H9 (cell line): ENCODE measurements at places on chromosomes 11 and 22. TPM values are rescaled to one million over a fixed set of nuclear protein-coding genes. Genes with fewer than 3 reads are reported as not detected.

UBQLN3 gene
- not detected in 2 replicates for total RNA-seq

C11orf91 gene
- total RNA-seq, result not detected in 2 replicates

OR2AT4 gene
- not detected in 2 replicates for total RNA-seq

LMO1 gene
- total RNA-seq, result 0.39 and 0.50 TPM in 2 replicates

OR5A1 gene
- not detected in 2 replicates for total RNA-seq

CCDC117 gene
- total RNA-seq, result 40.0 and 41.4 TPM in 2 replicates

OR5I1 gene
- total RNA-seq, result not detected in 2 replicates

LRRC74B gene
- not detected in 2 replicates for total RNA-seq

RCOR2 gene
- total RNA-seq, result 117 and 118 TPM in 2 replicates

PRSS23 gene
- total RNA-seq, result 6.3 and 6.9 TPM in 2 replicates

B3GAT3 gene
- 30.6 and 30.8 TPM in 2 replicates for total RNA-seq

SCGB2A2 gene
- not detected in 2 replicates for total RNA-seq

MS4A2 gene
- not detected in 2 replicates for total RNA-seq

CASP12 gene
- not detected in 2 replicates for total RNA-seq

PGA3 gene
- not detected in 2 replicates for total RNA-seq

BTBD18 gene
- not detected in 2 replicates for total RNA-seq

HBG1 gene
- not detected in 2 replicates for total RNA-seq

C22orf15 gene
- total RNA-seq, result 0.81 and 1.8 TPM in 2 replicates

SESN3 gene
- total RNA-seq, result 32.0 and 36.8 TPM in 2 replicates

CNGA4 gene
- total RNA-seq, result 0.11 and 0.20 TPM in 2 replicates

RFPL1 gene
- total RNA-seq, result not detected in 2 replicates

WBP2NL gene
- 0.22 TPM in 1 of 2 replicates, not detected in the other for total RNA-seq

MPEG1 gene
- not detected in 2 replicates for total RNA-seq

PANX3 gene
- not detected in 2 replicates for total RNA-seq

MS4A4A gene
- total RNA-seq, result not detected in 2 replicates

CCDC15 gene
- total RNA-seq, result 2.3 and 2.8 TPM in 2 replicates

ZNF280B gene
- total RNA-seq, result 8.2 and 9.2 TPM in 2 replicates

TRIM49 gene
- not detected in 2 replicates for total RNA-seq

CSNK2A3 gene
- 1.7 TPM in 2 replicates for total RNA-seq

WNT7B gene
- total RNA-seq, result 0.09 and 0.31 TPM in 2 replicates

RHBDD3 gene
- total RNA-seq, result 92.9 and 99.7 TPM in 2 replicates

ZP1 gene
- not detected in 2 replicates for total RNA-seq

MYBPC3 gene
- not detected in 2 replicates for total RNA-seq

GUCY1A2 gene
- 0.55 and 0.70 TPM in 2 replicates for total RNA-seq

CYTH4 gene
- total RNA-seq, result not detected in 2 replicates

ACAD8 gene
- total RNA-seq, result 43.3 and 46.8 TPM in 2 replicates

CACNA1I gene
- 0.50 and 0.53 TPM in 2 replicates for total RNA-seq

MAP6 gene
- 0.48 and 0.77 TPM in 2 replicates for total RNA-seq

MS4A6A gene
- not detected in 2 replicates for total RNA-seq

MTA2 gene
- total RNA-seq, result 143 and 149 TPM in 2 replicates

GVQW3 gene
- 4.5 and 4.7 TPM in 2 replicates for total RNA-seq

PHLDB1 gene
- 55.7 and 56.0 TPM in 2 replicates for total RNA-seq

KRTAP5-11 gene
- not detected in 2 replicates for total RNA-seq

ESAM gene
- 0.33 and 0.92 TPM in 2 replicates for total RNA-seq
